Right cardiac atrium (tissue), 5 donors: ENCODE measurements at places on chromosomes 12 and 14. TPM values are rescaled to one million over a fixed set of nuclear protein-coding genes. Genes with fewer than 3 reads are reported as not detected.

PLEKHG7 gene
- total RNA-seq = not detected

KRT4 gene
- not detected for total RNA-seq

HSP90AA1 gene
- total RNA-seq = 381 TPM

LIN7A gene
- total RNA-seq = 21.8 TPM

SPIC gene
- not detected for total RNA-seq

GYS2 gene
- total RNA-seq = not detected

NFE2 gene
- 0.28 TPM for total RNA-seq

CCDC196 gene
- total RNA-seq = not detected

CARMIL3 gene
- 0.17 TPM for total RNA-seq

SLC39A9 gene
- total RNA-seq = 26.1 TPM

GDF11 gene
- 17.0 TPM for total RNA-seq

RPS26 gene
- 30.0 TPM for total RNA-seq

ABCC9 gene
- total RNA-seq = 67.8 TPM

FGF6 gene
- not detected for total RNA-seq

PLEKHH1 gene
- 2.5 TPM for total RNA-seq

HSPB8 gene
- total RNA-seq = 452 TPM

BCAT1 gene
- total RNA-seq = 9.0 TPM

AMDHD1 gene
- total RNA-seq = 0.88 TPM

FAM90A1 gene
- total RNA-seq = 0.31 TPM

POTEG gene
- total RNA-seq = not detected

MGST1 gene
- total RNA-seq = 77.7 TPM

KRT85 gene
- not detected for total RNA-seq

KLRB1 gene
- total RNA-seq = not detected

BBOF1 gene
- total RNA-seq = 4.9 TPM

CLEC2B gene
- 5.4 TPM for total RNA-seq

SYNDIG1L gene
- not detected for total RNA-seq

SLC38A4 gene
- total RNA-seq = 2.0 TPM

KLRC2 gene
- not detected for total RNA-seq

SERPINA6 gene
- not detected for total RNA-seq

STYK1 gene
- not detected for total RNA-seq

KRT77 gene
- total RNA-seq = not detected

TAS2R8 gene
- total RNA-seq = not detected

ALG10B gene
- total RNA-seq = 7.1 TPM

C1QL4 gene
- not detected for total RNA-seq

AQP5 gene
- total RNA-seq = 7.0 TPM

CTSG gene
- 2.1 TPM for total RNA-seq
